ENCODE measurements at places on chromosomes 6 and 20. TPM values are rescaled to one million over a fixed set of nuclear protein-coding genes. Genes with fewer than 3 reads are reported as not detected.

Gene CST2
- total RNA-seq, result not detected

Gene MEP1A
- total RNA-seq, result not detected

Gene PLEKHG1
- total RNA-seq, result 7.8 TPM

Gene LY6G5C
- 2.2 TPM for total RNA-seq

Gene HACE1
- total RNA-seq, result 19.4 TPM

Gene L3MBTL1
- total RNA-seq, result 15.3 TPM

Gene SYNGAP1
- total RNA-seq, result 43.2 TPM

Gene IPCEF1
- total RNA-seq, result 20.2 TPM

Gene PTGIS
- total RNA-seq, result 2.3 TPM

Gene PBOV1
- total RNA-seq, result not detected

Gene GSTA1
- not detected for total RNA-seq

Gene TLDC2
- total RNA-seq, result not detected

Gene PPP1R3D
- 5.9 TPM for total RNA-seq

Gene MYLK4
- total RNA-seq, result 0.21 TPM

Gene BPHL
- 9.1 TPM for total RNA-seq

Gene ISM1
- total RNA-seq, result 0.34 TPM

Gene ANGPT4
- total RNA-seq, result 0.06 TPM

Gene PSORS1C2
- total RNA-seq, result not detected

Gene TUBB2B
- total RNA-seq, result 0.35 TPM

Gene EDEM2
- 19.2 TPM for total RNA-seq

Gene MYB
- total RNA-seq, result 29.9 TPM

Gene ID4
- not detected for total RNA-seq

Gene CALHM6
- 18.9 TPM for total RNA-seq

Gene RSPO3
- not detected for total RNA-seq

Gene GPLD1
- total RNA-seq, result 0.73 TPM

Gene PHACTR3
- total RNA-seq, result not detected

Gene ECT2L
- total RNA-seq, result 0.11 TPM

Gene LGSN
- total RNA-seq, result 0.34 TPM

Gene SPATS1
- total RNA-seq, result not detected

Gene SIRPG
- 32.0 TPM for total RNA-seq

Gene MUCL3
- not detected for total RNA-seq

Gene CASS4
- 9.4 TPM for total RNA-seq

Gene CRYBG1
- 36.4 TPM for total RNA-seq

Gene DDX43
- 0.97 TPM for total RNA-seq

Gene C2
- total RNA-seq, result 4.7 TPM

Gene ZFP57
- total RNA-seq, result 2.6 TPM

Gene PRND
- total RNA-seq, result not detected

Gene HLA-G
- not detected for total RNA-seq

Gene PCK1
- total RNA-seq, result not detected

Gene ZNF311
- 0.35 TPM for total RNA-seq

Gene SLC16A10
- total RNA-seq, result 3.8 TPM

Gene THBS2
- total RNA-seq, result not detected

Gene CCDC28A
- total RNA-seq, result 28.2 TPM

Gene CDH4
- 0.45 TPM for total RNA-seq

Gene MYT1
- total RNA-seq, result not detected

Gene SLC17A9
- 5.2 TPM for total RNA-seq
